AG04449 (cell line): ENCODE measurements at places on chromosomes 4 and X.

DNA sequence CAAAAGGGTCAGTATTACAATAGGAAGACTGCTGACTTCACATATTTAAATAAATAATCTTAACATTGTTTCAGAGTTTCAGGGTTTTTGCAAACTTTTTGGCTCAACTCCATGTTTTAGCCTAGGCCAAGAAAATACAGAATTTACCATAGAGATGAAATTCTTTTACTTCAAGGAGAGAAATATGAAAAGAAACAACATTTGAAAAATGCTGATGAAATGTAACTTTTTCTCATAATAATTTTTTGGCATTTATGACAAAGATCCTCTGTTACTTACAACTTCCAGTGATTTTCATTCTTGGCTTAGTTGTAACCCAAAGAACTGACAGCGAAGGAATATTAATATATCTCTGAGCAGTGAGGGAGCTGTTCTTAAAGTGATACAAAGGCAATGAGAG is 316.1 kb upstream of the EMCN start:
- DNase-seq, result no peak

GRCh38 chr4:142278663-142279062 is 567.4 kb downstream of the INPP4B start:
- no peak for DNase-seq

GRCh38 chr4:140790765-140791164 is 34.6 kb upstream of the TBC1D9 start:
- no peak for DNase-seq

DNA sequence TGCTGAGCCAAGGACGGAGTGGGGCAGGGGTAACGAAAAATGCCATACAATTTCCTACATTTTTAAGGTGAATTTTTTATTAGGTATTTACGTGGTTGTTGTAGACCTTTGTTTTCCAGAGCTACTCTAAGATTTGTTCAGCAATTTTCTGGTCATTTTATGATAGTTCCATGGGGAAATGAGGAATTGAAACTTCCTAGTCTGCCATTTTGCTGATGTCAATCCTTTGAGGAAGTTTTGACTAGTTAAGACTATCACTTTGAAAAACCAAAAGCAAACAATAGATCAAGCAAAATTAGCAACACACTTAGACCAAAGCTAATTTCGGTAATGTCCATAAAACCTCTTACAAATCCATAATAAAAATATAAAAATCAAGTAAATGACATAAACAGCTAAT is 7.0 kb upstream of the TLR3 start:
- no peak for DNase-seq

DNA sequence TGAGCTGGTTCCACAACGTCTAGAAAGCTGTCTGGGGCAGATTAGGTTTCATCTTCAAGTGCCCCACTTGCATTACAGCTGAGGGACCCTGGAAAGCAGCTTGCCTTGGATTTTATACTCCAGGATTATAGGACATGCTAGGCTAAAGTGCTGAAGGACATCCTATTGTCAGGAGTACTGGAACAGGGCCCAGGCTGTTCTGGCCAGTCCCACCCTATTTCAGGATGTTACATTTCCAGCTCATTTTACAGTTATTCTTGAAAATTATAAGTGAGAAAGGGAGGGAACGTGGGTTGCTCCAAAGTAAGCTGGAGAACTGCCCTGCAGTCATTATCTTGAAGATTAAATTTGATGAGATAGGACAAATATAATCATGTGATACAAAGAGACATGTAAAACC is 71.0 kb upstream of the UGT8 start:
- no peak for DNase-seq

DNA sequence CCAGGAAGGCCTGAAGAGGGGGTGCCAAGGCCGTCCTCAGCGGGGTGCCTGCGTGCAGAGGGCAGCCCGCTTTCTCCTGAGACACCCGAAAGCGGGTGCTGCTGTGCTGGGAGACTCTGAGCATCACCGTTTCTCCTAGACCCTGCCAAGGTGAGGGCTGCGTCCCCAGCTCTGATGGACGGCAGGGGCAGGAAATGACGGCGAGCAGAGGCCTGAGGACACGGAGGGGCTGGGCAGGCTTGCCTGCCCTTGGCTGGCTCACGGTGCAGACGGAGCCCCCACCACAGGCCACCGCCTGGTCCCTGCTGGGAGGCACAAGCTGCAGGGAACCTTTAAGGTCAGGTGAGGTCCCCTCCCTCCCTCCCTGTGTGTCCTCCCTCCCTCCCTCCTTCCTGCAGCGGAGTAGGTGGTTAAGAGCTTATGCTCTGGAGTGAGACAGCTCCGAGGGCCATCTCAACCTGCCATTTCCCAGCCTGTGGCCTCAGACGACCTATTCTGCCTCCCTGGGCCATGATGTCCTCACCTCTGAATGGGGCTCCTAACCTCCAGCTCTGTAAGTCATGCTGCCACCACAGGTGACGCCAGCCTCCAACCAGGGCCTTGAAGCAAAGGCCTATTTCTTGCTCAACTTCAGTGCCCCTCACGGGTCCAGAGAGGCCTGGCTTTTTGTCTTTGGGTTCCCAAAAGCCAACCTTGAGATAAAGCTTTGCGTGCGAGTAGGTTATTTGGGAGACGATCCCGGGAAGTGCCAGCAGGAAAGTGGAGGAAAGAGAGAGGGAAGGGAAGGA is 54.2 kb upstream of the GRPEL1 start:
- no peak for DNase-seq

DNA sequence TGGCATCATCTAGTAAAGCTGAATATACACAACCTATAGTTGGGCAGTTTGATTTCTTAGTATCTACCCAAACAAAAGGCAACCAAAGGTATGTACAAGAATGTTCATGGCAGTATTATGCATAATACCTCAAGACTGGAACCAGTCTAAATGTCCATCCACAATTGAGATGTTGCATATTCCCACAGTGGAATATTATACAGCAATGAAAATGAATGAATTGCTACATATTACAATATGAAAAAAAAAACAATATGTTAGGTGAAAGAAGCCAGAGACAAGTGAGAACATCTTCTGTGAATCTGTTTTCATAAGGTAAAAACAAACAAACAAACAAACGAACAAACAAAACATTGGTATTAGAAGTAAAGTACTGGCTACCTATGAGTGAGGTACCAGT is 11.6 kb upstream of the RAB28 start:
- no peak for DNase-seq

GRCh38 chr4:26937139-26937538 is 76.5 kb downstream of the STIM2 start:
- no peak for DNase-seq

DNA sequence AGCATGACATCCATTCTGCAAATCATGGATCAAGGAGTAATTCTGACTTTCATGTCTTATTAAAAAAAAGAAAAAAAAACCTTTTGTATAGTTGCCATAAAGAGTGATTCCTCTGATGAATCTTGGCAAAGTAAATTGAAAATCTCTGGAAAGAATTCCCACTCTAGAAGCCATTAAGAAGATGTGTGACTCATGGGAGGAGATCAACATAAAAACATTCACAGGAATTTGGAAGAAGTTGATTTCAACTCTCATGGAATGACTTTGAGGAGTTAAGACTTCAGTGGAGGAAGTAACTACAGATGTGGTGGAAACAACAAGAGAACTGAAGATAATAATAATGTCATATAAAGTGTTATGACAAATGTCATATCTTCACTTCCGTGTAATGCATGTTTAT is 204.2 kb downstream of the PABPC4L start:
- no peak for DNase-seq

DNA sequence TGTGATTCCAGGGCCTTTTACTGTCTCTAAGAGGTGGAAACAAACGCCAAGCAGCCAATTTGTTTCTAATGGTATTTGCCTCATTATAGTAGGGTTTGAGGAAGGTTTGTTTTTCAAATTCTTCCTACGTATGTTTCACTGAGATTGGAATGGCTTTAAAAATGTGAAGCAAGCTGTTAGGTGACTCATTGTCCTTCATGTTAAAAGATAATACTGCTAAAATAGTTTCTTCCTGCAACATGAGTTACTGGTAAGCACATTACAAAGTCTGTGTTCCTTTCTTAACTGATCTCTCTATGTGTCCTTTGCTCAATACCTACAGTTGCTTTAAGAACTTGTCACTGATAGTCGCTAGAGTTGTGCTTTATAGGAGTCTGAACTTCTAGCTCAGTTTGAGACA is 1183.9 kb downstream of the RPA4 start:
- peak; percentile 9 for DNase-seq

DNA sequence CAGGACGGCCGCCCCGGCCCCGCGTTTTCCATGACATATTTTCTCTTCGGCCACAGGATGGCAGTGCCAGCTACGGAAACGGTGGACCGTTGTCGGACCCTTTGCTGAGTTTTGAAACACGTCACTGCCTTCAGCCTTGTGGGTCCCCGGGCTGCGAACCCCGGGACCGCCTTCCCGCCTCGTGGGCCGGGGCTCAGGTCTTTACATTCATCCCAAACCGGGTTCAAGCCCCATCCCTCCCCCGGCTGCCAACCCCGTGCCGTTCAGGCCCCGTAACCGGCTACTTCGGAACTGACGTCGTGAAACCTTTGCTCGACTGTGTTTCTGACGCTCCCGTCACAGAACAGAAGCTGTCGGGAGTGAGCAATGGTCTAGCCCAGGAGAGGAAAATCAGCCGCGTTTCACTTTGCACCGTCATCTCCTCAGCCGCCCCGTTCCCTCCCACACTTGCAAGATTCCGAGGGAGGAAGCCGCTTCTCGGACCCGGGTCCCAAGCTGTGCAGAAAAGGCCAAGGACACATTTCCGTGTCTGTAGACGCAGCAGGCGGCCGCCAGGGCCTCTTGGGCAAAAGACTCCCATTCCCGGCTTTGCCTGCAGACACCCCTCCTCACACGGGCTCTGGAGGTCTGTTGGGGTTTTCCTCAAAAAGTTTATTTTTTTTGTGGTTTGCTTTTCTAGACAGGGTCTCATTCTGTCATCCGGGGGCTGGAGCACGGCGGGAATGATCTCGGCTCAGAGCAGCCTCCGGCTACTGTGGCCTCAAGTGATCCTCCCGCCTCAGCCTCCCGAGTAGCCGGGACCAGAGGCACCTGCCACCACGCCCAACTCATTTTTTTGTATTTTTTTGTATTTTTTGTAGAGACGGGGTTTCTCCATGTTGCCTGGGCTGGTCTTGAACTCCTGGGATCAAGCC is 41.4 kb upstream of the PPP2R3B start:
- no peak for DNase-seq

DNA sequence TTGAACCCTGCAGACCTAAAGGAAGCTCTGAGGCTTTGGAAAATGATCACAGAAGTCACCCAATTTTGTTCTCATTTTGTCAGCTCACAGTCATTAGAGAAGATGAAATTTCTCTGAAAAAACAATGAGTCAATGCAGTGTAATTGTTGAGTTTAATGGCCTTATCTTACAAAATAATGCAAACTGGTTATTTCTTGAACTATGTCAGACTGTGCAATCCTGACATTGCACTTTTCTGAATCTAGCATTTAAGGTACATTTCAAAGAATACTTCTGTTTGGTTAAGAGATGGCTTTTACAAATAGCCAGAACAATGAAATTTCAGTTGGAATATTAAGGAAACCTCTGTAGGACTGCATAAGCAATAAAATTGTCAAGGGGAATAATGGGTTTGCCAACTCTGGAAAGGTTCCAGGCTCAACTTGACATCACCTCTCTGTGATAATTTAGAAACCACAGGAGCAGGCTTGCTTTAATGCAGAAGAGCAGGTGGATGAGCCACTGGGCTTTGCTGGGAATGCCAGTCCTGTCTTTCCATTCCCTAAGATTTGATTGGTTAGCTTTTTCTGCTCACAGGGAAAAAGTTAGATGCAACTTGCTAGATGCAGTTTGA is 222.8 kb downstream of the FRMPD4 start:
- no peak for DNase-seq

GRCh38 chr4:188016754-188017153 is 21.2 kb downstream of the ZFP42 start:
- no peak for DNase-seq

DNA sequence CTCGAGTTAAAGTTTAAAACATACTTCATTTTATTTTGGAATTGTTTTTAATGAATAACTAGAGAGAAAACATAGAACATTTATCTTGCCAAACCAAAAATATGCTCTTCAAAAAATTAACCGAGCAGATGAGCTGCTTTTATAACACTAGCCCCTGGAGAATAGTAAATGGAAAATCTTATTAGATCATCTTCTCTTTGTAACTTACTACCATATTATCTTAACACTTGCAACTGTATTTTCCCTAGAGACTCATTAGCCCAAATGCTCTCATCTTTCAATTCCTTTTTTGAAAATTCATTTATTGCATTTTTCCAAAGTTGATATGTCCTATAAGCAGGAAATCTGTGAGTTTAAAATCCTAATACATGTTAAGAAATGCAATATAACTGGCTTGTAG is 143.3 kb downstream of the CAMK2D start:
- DNase-seq, result no peak
